ENCODE measurements at places on chromosomes 7 and 10.

DNA sequence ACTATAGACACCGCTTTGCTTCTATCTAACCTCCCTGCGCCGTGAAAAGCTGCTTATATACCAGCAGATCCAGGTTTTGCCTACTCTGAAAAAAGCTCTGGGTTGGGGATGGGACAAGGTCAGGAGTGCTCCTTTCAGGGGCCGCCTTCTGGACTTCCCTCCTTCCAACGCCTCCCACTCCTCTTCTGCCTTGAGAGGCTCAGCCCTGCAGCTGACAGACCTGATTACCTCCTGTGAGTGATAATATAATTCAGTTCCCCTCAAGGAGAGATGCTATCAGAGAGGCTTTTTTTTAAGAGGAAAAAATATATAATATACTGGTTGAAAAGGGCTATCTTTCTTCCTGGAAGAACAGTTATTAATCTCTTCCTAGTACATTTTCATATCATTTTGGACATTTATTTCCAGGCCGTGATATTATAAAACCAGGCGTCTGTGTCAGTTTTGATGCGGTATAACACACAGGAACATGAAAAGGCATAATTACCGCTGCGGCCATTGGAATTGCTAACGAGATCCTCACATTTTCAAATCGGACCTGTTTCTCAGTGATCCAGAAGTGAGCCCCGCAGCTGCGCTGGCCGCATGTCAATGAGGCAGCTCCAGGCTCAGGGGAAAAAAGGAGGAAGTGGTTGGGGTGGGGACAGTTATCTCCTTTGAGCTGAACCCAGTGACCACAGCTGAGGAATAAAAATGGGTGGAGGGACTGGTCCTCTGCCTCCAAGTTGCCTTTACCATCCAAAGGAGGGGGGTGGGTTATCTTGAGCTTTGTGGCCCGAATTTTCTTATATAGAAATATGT lies 457.1 kb downstream of the TYW1 start:
- no peak for DNase-seq

DNA sequence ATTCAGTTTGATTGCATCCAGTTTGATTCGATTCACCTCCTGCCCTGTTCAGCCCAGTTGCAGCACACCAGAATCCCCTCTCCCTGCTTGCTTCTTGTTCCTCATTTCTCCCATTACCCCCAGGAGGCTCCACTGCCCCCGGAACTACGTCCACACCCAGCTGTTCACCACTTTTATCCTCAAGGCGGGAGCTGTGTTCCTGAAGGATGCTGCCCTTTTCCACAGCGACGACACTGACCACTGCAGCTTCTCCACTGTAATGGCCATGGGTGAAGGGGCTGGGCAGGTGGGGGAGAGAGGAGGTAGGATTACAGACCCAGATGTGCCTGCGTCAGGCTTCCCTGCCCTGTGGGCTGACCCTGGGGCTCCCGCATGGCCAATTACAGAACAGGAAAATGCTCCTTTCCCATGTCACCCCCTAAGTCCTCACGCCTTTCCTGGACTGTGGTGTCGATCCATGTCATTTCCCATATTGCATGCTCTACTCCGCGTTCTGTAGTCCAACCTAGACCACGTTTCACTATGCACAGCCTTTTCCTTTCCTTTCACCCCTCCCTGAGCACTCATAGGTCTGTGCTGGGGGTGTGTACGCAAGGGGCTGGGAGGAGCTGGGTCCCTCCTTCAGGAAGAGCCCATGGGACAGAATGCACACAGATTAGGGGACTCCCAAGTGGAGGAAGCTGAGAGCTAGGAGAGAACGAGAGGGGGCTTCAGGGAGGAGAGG lies 8.2 kb downstream of the GHRHR start:
- DNase-seq: no peak

GRCh38 chr10:31145986-31146385 lies 114.3 kb upstream of the ZNF438 start:
- DNase-seq: no peak

DNA sequence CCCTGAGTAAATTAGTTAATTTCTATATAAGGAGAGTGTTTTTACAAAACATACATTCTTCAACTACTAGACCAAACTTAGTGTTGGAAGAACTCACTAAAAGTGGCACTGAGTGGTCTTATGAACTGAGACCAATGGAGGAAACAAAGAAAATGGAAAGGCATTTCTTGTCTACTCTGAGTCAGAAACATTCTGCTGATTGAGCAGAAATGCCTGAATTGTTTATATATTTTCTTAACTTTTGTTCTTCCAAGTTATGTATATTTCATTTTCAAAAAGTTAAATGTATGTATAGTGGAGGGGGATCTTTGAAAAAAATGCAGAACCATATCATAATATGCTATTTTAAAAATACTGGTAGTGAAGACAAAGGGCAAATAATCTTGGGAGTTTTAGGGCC lies 320.7 kb downstream of the HGF start:
- no peak for DNase-seq

DNA sequence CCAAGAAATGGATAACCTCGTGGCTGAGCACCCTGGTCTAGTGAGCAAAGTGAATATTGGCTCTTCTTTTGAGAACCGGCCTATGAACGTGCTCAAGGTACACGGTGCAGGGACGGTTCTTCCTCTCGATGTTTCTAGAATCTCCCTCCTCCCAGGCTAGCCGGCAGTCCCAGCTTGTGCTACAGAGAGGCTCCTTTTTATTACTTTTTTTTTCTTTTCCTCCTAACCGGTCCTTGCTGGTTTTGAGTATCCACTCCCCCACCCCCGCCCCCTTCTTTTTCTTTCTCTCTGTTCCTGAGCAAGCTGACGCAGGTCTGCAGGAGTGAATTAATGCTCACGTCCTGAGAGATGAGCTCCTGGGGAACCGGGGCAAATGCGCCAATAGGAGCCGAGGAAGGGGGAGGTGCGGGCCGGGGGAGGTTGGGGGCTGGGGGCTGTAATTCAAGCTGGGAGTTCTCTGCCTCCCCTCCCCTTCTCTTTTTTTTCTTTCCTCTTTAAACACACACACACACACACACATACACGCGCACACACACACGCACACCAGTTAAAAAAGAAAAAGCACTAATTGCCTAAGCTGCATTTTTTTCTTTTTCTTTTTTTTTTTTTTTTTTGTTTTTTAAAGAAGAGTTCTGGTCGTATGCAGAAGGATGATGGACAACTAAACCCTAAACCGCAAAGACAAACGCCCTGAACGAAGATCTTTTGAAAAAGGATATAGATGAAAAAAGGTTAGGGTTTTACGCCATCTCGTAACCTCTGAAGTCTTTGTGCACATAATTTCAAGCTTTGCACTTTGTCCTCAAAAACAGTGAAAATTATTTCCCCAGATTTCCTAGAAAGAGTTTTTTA lies 6.6 kb downstream of the CPA2 start:
- peak; percentile 36 for DNase-seq

Data from GM23248 (cell line).